ENCODE measurements at places on chromosomes 2 and 18. TPM values are rescaled to one million over a fixed set of nuclear protein-coding genes. Genes with fewer than 3 reads are reported as not detected.
A peak's percentile ranks its signal among the peaks of the same experiment; 100 is the strongest.

DNA sequence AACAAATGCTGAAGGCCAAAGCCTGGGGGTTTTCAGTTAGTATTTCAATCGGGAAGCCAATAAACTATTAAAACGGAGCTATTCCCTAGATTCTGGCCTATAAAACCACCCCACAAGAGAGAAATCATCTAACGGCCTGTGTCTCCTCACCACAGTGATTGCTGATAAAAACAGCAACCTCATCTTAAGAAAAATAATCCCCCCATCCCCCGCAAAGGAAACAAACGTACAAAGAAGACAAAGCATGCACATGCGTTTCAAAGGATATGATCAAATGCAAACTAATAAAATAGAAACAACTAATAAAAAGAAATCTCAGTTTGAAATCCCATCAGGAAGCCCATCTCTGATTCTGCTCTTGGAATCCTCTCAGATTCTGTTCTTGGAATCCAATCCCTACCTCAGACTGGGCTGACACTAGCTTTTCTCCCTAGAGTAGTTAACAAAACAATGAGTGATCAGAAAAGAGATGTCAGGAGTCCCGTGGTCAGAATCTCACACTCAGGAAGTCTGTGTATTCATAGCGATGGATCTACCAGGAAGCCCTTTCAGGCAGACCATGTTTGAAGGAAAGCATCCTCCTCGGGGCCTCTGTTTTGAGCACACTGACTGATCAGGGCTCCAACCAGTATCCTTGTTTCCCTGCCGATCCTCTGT lies 150.7 kb downstream of the THADA start:
- H3K27me3 ChIP-seq = no peaks in the 10 kb centered on the region
- no peaks in the 10 kb centered on the region for H3K4me1 ChIP-seq
- no peak overlapping the region for H3K4me3 ChIP-seq
- H3K36me3 ChIP-seq = peaks cover 8% of the 10 kb centered on the region
- no peak overlapping the region for H3K27ac ChIP-seq

DNA sequence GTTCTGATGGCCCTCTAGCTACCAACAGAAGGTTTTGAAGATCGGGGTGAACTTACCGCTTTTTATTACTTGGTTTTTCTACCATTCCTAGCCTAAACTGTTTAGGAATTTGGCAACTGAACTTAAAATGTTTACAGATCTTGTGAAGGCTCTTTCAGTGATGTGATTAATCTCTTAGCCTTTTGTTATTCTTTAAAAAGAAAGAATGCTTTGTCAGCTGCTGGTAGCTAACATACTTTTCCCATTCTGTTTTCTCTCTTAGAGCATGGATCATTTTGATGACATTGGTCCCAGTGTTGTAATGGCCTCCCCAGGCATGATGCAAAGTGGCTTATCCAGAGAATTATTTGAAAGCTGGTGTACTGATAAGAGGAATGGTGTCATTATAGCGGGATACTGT lies 18.1 kb downstream of the CPSF3 start:
- H3K27me3 ChIP-seq = no peaks in the 10 kb centered on the region
- peaks cover 67% of the 10 kb centered on the region for H3K36me3 ChIP-seq
- no peak overlapping the region for H3K27ac ChIP-seq
- no peak overlapping the region for H3K4me3 ChIP-seq
- peaks cover 25% of the 10 kb centered on the region for H3K4me1 ChIP-seq
- no peak for DNase-seq

GRCh38 chr18:59783138-59783537 lies 85.9 kb upstream of the CCBE1 start:
- no peaks in the 10 kb centered on the region for H3K27me3 ChIP-seq
- no peaks in the 10 kb centered on the region for H3K36me3 ChIP-seq
- H3K4me1 ChIP-seq = peaks cover 42% of the 10 kb centered on the region
- no peak overlapping the region for H3K4me3 ChIP-seq
- 0 out of 2 replicates have a peak overlapping the region, but pooled peaks have one; percentile 7 for H3K27ac ChIP-seq

Gene TMEM198
- total RNA-seq = 0.03 TPM

DNA sequence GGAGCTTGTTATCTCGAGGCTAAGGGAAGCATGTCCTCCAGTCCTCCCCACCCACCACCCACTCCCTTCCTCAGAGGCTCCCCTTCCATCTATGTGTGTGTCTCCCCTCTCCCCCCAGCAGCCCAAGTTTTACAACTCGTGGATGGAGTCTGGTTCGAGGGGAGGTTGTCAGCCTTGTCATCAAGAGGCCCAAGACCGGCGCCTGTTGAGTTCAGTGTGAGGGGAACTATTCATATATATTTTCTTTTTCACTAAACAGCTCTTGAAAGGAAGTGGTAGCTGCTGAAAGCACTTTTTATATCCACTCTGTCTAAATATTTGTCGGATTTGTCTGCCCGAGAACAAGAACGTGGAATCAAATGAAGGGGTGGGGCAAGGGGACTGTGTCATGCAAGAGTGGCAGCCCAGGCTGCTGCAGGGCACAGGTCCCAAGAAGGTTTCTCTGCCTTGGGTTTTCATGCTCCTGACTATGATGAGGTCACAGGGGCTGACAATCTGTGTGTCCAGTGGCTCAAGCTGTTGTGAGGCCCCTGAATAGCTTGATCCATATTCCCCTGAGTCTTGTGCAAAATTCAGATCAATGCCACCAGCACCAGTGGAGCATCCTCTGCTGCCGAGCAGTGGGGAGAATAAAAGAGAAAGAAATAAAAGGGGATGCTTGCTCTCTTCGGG lies 35.0 kb downstream of the NRP2 start:
- no peak overlapping the region for H3K27ac ChIP-seq
- H3K27me3 ChIP-seq = no peaks in the 10 kb centered on the region
- H3K36me3 ChIP-seq = no peaks in the 10 kb centered on the region
- H3K4me3 ChIP-seq = no peak overlapping the region
- no peak for DNase-seq

Gene SPP2
- not detected for total RNA-seq

- H3K27me3 ChIP-seq = no peaks in the 10 kb centered on the region
- H3K27ac ChIP-seq = no peak overlapping the region
- no peak overlapping the region for H3K4me3 ChIP-seq
- no peaks in the 10 kb centered on the region for H3K4me1 ChIP-seq
Observed at GRCh38 chr2:145919477-145919876, 1399.6 kb upstream of the ZEB2 start.

GRCh38 chr2:141362311-141362710 lies 768.5 kb downstream of the LRP1B start:
- no peak overlapping the region for H3K27ac ChIP-seq
- no peaks in the 10 kb centered on the region for H3K27me3 ChIP-seq
- DNase-seq = no peak
- no peak overlapping the region for H3K4me3 ChIP-seq
- H3K36me3 ChIP-seq = no peaks in the 10 kb centered on the region

- H3K27me3 ChIP-seq = no peaks in the 10 kb centered on the region
- peaks cover 26% of the 10 kb centered on the region for H3K4me1 ChIP-seq
- no peak overlapping the region for H3K27ac ChIP-seq
- no peak overlapping the region for H3K4me3 ChIP-seq
Observed at GRCh38 chr2:156346731-156347130, 14.2 kb upstream of the NR4A2 start.

- H3K27ac ChIP-seq = no peak overlapping the region
- no peaks in the 10 kb centered on the region for H3K4me1 ChIP-seq
- no peak overlapping the region for H3K4me3 ChIP-seq
- no peaks in the 10 kb centered on the region for H3K36me3 ChIP-seq
- no peaks in the 10 kb centered on the region for H3K27me3 ChIP-seq
Observed at GRCh38 chr18:55559739-55560138, 28.3 kb downstream of the TCF4 start.

DNA sequence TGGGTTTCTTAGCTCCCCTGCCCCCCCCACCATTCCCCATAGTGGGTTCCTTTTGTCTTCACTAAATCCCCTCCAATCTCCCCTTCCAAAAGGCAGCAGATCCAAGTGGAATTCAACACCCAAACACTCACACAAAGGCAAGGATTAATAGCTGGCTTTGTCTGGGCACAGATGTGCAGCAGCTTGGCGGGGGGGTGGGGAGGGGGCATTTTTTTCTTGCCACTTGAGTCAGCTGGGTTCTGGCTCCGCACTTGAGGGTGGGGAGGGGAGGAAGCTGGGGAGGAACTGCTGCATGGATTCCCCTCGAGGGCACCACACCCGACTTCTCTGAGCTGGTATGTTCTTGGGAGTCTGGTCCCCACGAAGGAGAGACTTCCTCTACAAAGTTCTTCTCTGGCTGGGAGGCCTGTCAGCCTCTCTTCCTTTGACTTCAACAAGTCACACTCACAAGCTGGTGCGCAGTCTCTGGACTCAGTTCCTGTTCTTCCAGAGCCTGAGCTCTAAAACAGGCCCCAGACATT lies 36.0 kb downstream of the SERTAD2 start:
- H3K27ac ChIP-seq = no peak overlapping the region
- H3K36me3 ChIP-seq = no peaks in the 10 kb centered on the region
- peaks cover 4% of the 10 kb centered on the region for H3K4me1 ChIP-seq
- H3K4me3 ChIP-seq = no peak overlapping the region

Gene TDRD15
- total RNA-seq = not detected

- H3K4me3 ChIP-seq = no peak overlapping the region
- H3K27me3 ChIP-seq = no peaks in the 10 kb centered on the region
- no peaks in the 10 kb centered on the region for H3K36me3 ChIP-seq
Observed at GRCh38 chr2:168732100-168732499, 70.3 kb upstream of the NOSTRIN start.

DNA sequence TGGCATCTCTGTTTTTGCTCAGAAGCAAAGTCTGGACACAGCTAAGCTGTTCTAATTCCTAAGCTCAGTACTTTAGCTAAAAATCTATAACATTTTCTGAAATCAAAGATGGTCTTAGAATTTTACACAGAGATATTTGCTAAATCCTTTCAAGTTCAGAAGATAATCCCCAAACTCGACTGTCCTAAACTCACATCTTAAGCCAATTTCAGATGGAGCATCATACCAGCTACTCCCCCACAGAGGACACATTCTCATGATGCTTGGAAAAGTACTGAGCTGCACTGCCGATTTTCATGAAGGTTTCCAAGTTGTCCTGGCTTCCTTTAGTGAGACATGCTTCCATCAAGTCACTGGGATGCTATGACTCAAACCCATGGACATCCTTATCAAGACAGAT lies 535.5 kb downstream of the SUCLG1 start:
- H3K27me3 ChIP-seq = no peaks in the 10 kb centered on the region
- H3K4me3 ChIP-seq = no peak overlapping the region

- H3K4me3 ChIP-seq = no peak overlapping the region
- peaks cover 46% of the 10 kb centered on the region for H3K4me1 ChIP-seq
- DNase-seq = no peak
- no peak overlapping the region for H3K27ac ChIP-seq
- H3K27me3 ChIP-seq = no peaks in the 10 kb centered on the region
Observed at GRCh38 chr2:231126123-231126522, 1.3 kb upstream of the HTR2B start.

GRCh38 chr2:163730556-163730955 lies 5.3 kb downstream of the FIGN start:
- H3K4me3 ChIP-seq = no peak overlapping the region
- no peak overlapping the region for H3K27ac ChIP-seq
- DNase-seq = no peak
- H3K4me1 ChIP-seq = peaks cover 6% of the 10 kb centered on the region
- no peaks in the 10 kb centered on the region for H3K36me3 ChIP-seq

GRCh38 chr18:74840492-74841167 lies 243.0 kb downstream of the ZNF407 start:
- H3K36me3 ChIP-seq = no peaks in the 10 kb centered on the region
- no peak overlapping the region for H3K27ac ChIP-seq
- peaks cover 11% of the 10 kb centered on the region for H3K4me1 ChIP-seq
- peak; percentile 66 for DNase-seq
- no peaks in the 10 kb centered on the region for H3K27me3 ChIP-seq

- no peak overlapping the region for H3K4me3 ChIP-seq
- H3K27me3 ChIP-seq = no peaks in the 10 kb centered on the region
- H3K4me1 ChIP-seq = peaks cover 13% of the 10 kb centered on the region
- no peak overlapping the region for H3K27ac ChIP-seq
- no peak for DNase-seq
- peaks cover 18% of the 10 kb centered on the region for H3K36me3 ChIP-seq
Observed at GRCh38 chr2:235820571-235820970, 326.7 kb downstream of the AGAP1 start.

Gene LGALSL
- total RNA-seq = 3.9 TPM

DNA sequence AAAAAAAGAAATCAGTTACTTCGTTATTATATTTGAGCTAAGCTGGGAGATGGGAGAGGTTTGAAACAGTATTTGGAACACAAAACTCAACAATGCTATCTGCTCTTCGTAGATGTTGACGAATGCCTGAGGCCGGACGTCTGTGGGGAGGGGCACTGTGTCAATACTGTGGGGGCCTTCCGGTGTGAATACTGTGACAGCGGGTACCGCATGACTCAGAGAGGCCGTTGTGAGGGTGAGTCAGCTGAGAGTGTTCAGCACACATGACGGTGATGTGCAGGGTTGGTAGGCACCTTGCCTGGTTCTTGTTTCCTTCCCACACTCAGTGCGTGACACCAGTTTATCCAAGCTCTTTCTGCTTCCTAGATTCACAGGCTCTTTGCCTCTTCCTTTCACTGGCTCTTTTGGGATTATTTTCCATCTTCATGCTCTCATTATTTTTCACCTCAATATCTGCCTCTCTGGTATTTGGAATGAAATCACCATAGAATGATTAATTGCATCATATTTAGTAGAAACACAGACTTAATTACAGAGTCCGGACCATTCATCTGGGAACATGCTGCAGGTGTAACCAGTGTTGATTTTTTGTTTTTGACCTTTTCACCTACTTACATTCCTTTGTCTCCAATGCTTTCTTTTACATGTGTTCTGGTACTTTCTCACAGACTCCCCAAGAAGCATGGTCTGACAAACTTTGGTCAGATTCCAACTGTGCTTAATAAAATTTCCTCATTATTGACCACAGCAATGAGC lies 200.6 kb upstream of the RASGRP3 start:
- peak overlapping the region; percentile 43 for H3K27ac ChIP-seq
- H3K4me3 ChIP-seq = no peak overlapping the region
- DNase-seq = peak; percentile 78
- no peaks in the 10 kb centered on the region for H3K27me3 ChIP-seq
- no peaks in the 10 kb centered on the region for H3K36me3 ChIP-seq

Gene C2orf66
- total RNA-seq = 0.05 TPM

- H3K36me3 ChIP-seq = peaks cover under 1% of the 10 kb centered on the region
- peak; percentile 20 for DNase-seq
- no peaks in the 10 kb centered on the region for H3K27me3 ChIP-seq
- H3K4me3 ChIP-seq = no peak overlapping the region
- peaks cover 46% of the 10 kb centered on the region for H3K4me1 ChIP-seq
Observed at GRCh38 chr2:42045352-42045751, 2.5 kb upstream of the PKDCC start.

DNA sequence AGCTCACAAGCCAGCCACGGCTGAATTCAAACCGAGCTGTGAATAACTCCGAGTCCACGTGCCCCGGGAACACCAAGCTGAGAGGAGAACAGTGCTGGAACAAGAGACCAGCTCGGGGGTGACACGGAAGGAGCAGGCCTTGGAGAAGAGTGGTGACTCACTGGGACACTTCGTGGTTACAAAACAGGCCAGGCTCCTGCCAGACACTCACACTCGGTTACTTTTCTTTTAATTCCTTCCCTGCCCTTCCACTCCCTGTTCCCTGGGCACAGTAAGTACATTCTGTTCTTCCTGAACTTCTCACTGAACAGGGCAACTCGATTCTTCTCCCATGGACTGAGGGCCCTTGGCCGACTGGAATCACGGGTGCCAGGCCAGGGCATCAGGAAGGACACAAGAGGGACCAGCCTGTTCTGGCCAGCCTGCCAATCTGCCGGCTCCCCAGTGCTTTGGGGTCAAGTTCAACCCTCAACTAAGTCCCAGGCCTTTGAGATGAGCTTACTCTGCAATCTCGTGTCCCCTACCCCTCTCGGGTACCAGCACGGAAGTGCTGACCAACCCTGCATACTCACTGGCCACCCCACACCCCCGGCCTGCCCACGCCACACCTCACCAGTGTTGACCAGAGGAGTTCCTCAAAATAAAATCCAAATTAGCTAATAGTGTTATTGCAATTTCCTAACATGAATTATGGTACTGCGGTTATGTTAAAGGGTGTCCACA lies 87.5 kb downstream of the TFCP2L1 start:
- H3K27ac ChIP-seq = peak overlapping the region; percentile 60
- no peaks in the 10 kb centered on the region for H3K27me3 ChIP-seq
- H3K4me1 ChIP-seq = peaks cover 9% of the 10 kb centered on the region
- H3K36me3 ChIP-seq = no peaks in the 10 kb centered on the region
